ENCODE measurements at places on chromosomes 4 and X. TPM values are rescaled to one million over a fixed set of nuclear protein-coding genes. Genes with fewer than 3 reads are reported as not detected.

The NOX1 gene
- 13.2 TPM for total RNA-seq

The TMEM156 gene
- total RNA-seq: not detected

The PASD1 gene
- total RNA-seq: not detected

The BEX3 gene
- total RNA-seq: 293 TPM

The BST1 gene
- 0.72 TPM for total RNA-seq

The TASL gene
- not detected for total RNA-seq

The SPANXD gene
- not detected for total RNA-seq

The FHDC1 gene
- 1.4 TPM for total RNA-seq

The LONRF3 gene
- total RNA-seq: 0.84 TPM
